Head of caudate nucleus (tissue), 42 donors: ENCODE measurements at places on chromosomes 5 and 9.

DNA sequence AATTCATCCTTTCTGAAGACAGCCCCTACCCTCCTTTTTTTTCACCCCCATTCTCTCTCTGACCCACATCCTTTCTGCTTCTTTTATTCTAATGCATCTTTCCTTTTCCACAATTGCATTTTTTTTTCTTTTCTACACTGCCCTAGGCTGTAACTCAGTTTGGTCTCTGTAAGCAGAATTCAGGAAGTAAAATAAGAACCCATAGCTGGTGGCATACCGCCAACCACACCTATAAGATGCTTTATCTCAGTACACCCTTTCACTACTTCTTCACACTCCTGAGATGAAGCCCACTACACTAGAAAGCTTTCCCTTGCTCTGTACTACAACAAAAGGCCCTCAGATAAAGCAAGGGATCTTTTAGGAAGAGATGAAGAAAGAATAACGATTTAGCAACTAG is 16.1 kb upstream of the TSSK1B start:
- no peak for DNase-seq

- no peak for DNase-seq
Observed at GRCh38 chr9:684941-685340, 156.6 kb upstream of the DMRT1 start.

GRCh38 chr5:138515556-138516245 is 27.3 kb downstream of the ETF1 start:
- peak; percentile 33 for DNase-seq

DNA sequence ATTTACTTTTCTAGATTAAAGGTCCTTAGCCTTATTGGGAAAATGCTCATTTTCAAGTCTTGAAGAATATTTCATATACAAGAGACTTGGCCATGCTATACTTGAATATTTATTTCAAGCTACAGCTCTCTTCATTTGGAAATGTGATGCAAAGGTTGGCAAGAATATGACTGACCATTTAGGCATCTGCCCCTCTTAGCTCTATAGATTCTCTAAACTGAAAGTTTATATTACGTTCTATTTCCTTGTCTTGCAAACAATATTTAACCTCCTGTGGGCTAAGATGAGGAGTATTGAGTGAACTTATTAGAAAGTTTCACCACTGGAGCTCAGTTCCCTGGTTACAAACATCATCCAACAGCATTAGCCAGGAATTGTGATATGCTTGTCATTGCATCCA is 593.1 kb downstream of the MAT2B start:
- DNase-seq, result no peak

GRCh38 chr5:149728303-149728702 is 1.8 kb upstream of the PPARGC1B start:
- no peak for DNase-seq

DNA sequence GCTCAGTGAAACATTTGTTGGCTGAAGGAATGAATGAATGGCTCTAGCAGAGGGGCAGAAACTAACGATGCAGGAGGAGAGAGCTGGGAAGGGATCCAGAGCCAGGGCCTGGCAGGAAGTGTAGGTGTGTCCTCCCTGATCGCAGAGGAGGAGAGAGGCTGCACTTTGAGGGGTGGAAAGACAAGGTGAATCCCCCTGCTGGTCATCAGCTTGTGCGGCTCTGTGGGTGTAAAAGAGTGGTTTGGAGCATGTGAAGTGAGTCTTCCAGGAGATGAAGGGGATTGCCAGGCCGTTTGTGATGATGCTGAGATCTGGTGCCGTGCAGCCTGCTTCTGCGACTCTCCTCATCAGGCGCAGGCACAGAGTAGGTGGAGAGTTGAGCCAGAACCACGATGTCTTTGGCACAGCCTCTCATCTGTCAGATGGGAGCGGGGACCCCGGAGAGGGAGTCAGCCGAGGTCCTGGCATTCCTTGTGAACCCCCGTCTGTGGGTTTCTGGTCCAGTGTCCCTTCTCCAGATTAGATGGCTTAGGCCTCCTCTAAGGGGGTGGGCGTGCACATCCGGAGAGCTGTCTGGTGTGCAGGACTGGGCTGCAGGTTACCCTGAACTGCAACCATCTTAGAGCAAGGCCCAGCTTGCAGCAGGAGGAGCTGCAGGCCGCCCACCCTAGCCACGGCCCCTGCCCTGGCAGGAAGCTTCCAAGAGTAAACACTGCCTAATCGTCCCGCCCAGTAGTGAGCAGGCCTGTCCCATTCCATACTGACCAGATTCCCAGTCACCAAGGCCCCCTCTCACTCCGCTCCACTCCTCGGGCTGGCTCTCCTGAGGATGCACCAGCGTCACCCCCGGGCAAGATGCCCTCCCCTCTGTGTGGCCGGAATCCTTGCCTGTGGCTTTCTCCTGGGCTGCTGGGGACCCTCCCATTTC is at the start of gene ADAMTS13:
Gene ADAMTS13 (plus strand): TSS at position 753 of the 928 bp plus-strand sequence. CDS start 77 bp downstream, at position 830.
- no peak for DNase-seq

DNA sequence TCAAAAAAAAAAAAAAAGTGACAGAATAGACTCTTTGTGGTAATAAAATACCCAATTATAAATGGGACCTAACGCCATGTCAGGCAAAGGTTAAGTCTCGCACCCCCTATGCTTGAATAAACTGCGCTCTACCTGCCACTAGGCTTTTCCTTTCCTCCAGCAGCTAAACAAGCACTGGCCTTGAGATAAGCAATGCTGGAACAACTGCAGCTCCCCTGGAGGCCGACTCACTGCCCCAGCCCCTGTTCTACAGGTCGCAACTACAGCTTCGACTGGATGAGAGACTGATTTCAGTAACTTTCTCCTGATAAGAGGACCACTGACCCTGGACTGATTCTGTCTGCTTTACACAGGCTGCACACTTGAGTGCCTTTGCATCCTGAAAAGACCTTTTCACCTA is 210.2 kb downstream of the HSPA4 start:
- DNase-seq, result no peak

- no peak for DNase-seq
Observed at GRCh38 chr9:107273634-107274033, 9.4 kb upstream of the RAD23B start.

DNA sequence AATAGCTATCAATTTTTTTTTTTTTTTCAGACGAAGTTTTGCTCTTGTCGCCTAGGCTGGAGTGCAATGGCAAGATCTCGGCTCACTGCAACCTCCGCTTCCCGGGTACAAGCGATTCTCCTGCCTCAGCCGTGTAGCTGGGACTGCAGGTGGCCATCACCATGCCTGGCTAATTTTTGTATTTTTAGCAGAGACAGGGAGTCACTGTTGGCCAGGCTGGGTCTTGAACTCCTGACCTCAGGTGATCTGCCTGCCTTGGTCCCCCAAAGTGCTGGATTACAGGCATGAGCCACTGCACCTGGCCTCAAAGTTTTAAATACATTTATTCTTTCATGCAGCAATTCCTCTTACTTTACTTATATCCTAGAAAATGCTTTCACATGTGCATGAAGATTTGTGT is 17.6 kb downstream of the TRIM14 start:
- no peak for DNase-seq

GRCh38 chr9:135601988-135602387 is 37.4 kb downstream of the GLT6D1 start:
- no peak for DNase-seq

DNA sequence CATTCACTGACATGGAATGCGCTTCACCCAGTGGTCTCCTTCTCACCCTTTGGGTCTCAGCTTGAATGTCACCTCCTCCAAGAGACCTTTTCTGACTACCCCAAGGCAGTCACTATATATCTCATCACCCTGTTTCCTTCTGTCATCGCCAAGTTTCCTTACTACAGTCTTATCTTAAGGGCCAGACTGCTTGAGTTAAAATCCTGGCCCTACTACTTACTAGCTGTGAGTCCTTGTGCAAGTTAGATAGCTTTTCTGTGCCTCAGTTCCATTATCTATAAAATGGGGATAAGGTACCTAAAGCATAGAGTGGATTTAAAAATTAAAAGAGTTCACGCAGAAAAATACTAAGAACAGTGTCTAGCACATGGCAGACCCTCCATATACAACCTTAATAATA is 132.4 kb downstream of the GABBR2 start:
- no peak for DNase-seq

DNA sequence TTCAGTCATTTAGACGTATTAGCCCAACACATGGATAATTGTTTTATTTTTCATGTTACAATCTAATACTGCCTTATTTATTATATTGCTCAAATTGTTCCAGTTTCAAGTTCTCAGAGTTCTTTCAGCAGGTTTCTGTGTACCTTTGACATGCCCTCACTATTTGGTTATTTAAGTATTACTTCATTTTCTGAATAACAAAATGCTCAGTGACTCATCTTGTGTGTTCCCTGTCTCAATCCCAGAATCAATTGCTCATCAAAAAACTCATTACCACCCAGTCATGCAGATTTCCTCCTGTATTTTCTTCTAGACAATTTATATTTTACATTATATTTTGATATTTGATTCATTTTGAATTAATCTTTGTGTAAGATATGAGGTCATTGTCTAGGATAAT is 562.6 kb downstream of the ANXA1 start:
- no peak for DNase-seq

- DNase-seq, result no peak
Observed at GRCh38 chr5:84647581-84647980, 262.9 kb upstream of the EDIL3 start.

DNA sequence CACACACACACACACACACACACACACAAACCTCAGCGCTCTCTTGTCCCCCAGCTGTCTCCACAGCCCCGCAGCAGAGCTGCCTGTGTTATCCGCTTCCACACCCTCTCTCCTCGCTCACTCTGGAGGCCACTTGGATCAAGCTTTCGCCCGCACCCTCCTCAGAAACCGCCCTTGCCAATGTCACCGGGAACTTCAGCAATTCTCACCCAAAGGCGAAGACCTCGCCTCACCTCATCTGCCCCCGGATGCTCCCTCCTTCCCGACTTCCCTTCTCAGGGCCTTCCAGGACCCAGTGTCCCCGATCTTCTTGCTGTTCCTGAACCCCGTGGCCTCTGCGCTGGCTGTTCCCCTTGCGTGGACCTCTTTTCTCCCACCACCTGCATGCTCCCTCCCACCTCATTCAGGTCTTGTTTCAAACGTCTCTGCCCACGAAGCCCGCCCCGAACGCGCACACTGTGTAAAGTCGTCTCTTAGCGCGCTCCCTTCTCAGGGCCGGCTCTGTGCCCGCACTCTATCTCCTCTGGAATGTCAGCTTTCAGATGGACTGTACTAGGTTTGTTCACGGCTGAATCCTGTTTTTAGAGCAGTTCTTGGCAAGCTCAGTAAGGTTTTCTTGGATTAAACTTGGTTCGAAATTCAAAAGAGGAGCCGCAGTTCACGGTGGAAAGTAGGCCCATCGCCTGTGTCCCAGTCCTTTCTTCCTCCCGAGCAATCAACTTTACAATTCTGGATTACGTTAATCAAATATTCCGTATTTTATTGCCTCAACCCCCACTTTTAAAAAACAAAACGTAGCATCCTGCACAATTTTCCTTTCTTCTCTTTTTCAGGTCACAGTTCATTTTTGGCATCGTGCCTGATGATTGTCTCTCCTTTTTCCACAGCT is 1.0 kb upstream of the TRIM7 start:
- no peak for DNase-seq

- no peak for DNase-seq
Observed at GRCh38 chr5:107781451-107781850, 110.7 kb upstream of the EFNA5 start.

GRCh38 chr5:144304688-144305087 is 134.0 kb downstream of the KCTD16 start:
- no peak for DNase-seq

DNA sequence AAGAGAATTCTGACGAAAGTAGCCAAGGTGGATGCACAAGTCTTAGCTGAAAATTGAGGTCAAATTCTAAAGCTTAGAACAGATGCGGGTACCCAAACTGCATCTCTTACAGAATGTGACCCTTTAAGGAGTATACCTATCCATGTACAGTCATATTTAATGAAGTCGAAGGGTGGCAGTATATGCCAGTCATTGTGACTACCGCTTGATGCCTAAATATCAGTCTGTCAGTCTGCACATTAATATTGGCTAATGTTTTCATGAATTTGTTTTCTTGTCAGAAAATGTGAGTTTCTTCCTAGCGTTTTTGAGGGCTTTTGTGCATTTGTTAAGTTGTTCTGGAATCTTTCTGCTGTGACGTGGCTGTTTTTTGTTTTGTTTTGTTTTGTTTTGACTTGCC is 264.5 kb upstream of the ELAVL2 start:
- no peak for DNase-seq

DNA sequence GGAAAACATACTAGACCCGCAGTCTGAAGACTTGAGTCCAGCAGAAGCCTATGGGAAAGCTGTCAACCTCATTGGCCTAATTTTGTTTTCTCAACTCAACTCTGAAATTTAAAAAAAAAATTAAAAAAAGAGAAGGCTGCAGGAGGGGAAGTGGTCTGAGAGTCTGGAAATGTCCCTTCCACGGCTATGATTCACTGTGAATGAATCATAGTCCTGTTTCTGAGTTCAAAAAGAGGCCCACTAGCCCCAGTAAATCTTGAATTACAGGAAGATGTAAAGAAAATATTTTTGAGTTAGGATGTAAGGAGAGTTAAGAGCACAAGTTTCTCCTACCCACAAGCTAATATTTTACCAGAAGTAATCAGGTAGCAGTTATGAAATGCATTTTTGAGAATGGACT is 565.5 kb upstream of the DMAC1 start:
- no peak for DNase-seq

DNA sequence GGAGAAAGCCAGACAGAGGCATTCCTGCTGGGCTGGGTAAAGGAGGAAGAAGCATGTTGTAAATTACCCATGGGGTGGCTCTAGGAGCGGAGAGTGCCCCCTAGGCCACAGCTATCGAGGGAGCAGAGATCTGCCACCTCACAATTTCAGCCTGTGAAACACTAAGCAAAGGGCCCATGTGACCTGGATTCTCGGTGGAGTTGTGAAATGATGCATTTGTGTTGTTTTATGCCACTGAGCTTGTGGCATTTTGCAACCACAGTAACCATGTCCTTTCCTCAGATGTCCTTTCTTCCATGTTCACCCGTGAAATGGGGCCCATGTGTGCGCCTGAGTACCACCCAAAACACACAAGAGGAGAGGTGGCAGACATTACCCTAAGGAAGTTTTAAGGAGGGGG is 159.3 kb downstream of the SYK start:
- no peak for DNase-seq

DNA sequence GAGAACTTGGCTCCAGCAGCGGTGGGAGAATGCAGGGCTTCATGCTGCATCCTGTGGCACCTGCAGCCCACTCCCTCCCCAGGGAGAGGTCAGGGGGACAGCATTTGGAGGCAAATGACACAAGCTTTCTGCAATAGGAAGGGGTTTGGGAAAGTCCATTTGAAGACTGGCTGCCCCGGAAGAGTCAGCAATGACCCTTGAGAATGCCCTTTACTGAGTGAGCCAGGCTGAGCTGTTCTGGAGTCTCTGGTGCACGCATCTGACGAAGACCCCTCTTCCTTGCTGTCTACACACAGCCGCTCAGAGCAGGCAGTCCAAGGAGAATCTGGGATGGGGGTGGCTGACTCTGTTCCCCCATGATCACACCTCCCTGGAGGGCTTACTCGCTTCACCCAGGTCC is 5.5 kb upstream of the NXNL2 start:
- DNase-seq, result no peak

- no peak for DNase-seq
Observed at GRCh38 chr5:158522776-158523175, 576.9 kb downstream of the EBF1 start.

- DNase-seq, result no peak
Observed at GRCh38 chr5:39476843-39477220, 52.1 kb upstream of the DAB2 start.
